NCI-H2081 (cell line): ENCODE measurements at places on chromosomes 3 and 15.
A peak's percentile ranks its signal among the peaks of the same experiment; 100 is the strongest.

DNA sequence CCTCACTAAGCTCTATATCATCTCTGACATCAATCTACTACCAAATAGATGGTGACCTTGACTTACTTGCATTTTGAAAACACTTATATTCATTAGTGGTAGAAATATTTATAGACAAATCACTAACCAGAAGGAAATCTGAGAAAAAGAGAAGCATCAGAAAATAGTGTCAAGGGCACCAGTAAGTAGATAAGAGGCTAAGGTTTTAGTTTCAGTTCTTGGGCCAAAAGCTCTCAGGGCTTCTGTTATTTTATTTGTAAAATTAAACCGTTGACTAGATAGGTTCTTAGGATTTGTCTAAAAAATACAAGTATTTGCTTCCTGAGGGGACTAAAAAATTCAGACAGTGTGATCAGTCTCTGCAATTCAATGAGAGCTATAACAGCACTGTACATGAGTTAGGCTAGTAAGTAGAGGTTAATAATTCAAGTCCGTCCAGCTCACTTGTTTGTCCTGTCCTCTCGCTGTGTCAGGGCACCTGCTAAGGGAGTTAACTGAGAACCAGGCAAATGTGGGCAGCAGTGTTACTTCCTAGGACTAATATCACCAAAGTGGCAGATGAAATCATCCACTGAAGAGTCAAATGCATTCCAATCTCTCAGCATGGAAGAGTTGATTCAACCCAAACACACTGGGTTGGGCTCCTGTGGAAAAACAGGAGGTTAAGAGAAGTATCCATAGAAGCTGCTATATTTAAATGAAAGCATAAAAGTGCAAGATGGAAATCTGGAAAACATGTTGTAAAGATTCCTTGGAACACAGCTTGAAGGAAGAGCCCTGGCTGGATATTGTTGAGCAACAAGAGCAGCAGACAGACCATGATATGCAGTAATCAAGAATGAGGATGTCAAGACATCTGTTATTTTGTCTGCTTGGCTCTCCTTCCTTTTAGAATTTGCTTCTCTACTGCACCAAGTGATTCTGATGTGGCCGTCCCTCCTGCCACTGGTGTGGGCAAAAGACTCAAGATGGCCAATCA, 134.9 kb upstream of the ZBTB20 start:
- no peak for DNase-seq

DNA sequence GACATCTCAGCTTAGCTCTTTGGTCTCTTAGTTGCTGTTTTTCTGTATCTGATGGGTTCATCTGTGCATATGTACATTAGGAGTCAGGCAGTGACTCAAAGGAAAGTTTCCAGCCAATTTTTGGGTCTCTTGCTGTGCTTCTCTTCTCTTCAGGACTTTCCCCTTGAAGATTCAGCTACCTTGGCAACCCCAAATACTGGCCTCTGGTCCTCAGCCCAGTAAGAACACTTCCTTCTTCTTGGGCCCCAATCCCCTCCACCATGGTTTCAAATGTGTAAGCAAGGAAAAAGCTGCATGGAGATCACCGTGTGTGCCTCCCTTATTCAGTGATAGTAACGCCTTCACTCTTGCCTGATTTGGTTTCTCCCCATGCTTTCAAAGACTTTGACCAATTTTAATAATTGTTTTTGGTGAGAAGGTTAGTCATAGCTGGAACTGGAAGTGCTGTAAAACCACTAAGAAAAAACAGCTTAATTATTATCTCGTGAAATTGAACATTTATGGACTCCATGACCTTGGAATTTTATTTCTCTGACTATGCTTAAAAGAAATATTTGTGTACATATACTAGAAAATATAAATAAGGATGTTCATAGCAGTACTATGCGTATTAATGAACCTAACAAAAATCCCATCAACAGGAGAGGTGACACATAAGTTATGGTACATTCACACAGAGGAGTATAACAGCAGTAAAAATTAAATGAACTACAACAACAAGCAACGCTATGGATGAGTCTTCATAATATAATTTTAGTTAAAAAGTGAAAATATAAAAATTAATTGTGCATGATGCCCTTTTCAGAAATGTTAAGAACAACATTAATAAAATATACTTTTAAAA, 125.3 kb upstream of the BCL6 start:
- DNase-seq, result no peak

GRCh38 chr3:78402720-78403119, 1362.8 kb downstream of the ROBO2 start:
- DNase-seq, result no peak

DNA sequence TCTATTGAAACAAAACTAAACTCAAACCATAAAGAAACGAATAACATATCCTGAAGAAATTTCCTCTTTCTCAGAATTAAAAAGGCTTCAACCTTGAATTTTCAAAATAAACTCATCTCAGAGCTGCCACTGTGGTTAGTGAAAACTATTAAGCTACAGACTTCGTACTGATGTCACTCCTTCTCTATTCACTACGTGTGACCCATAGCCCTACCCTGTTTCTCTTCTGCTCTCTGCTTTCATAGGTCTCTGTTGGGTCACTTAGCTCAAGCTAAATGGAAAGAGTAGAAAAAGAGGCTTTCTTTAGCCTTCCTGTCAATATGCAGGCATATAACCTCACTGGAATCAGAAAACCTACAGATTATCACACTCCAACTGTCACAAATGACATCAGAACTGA, 126.6 kb upstream of the MME start:
- DNase-seq, result no peak

GRCh38 chr3:32487781-32488473, 14.7 kb downstream of the CMTM6 start:
- DNase-seq, result no peak

- DNase-seq, result no peak
Measured at GRCh38 chr3:130960139-130960795, 66.4 kb downstream of the ASTE1 start.

- DNase-seq, result peak; percentile 39
Measured at GRCh38 chr3:148880681-148881080, 15.6 kb downstream of the CPA3 start.

- DNase-seq, result no peak
Measured at GRCh38 chr15:81968691-81969090, 77.1 kb downstream of the MEX3B start.

- no peak for DNase-seq
Measured at GRCh38 chr15:73632670-73633058, 525 bp downstream of the NPTN start.

- DNase-seq, result peak; percentile 17
Measured at GRCh38 chr15:68230157-68231100, 901 bp upstream of the CLN6 start.

DNA sequence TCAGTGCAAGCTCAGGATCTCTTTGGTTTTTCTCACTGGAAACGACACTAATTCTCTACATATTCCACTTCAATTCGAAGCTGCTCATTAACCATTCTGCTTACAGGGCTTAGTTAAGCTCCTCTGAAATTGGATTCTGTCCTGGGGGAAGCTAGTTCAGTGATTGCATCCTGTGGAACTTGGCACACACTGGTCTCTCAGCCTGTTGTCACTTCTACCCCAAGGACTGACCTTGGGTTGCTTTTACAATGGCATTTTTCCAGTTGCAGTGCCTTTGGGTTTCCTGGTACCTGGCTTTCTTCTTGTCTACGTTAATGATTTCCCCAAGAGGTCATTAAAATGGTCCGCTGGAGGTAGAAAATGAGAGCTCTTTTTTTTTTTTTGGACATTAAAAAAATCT, 33.3 kb upstream of the GABRB3 start:
- no peak for DNase-seq

DNA sequence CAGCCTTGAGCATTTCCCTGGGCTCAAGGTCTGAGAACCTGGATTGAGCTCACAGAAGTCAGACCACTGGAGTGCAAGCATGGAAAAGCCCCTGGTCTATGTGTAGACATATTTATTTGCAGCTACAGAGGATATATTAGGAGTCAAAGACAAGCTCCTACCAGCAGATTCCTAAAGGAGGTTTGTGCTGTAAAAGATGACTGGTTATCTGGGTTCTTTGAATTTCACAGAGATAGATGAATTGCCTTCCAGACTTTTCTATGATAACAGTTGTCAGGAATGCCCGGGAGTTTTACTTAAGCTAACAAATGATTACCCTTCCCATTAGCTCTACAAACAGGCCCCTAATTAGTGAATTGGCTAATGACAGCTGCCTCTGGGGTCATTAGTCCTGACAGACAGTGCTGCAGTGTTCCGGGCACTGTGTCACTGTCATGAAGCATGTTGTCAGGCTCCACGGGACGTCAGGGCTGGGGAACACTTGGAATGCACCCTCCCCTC, 48.8 kb upstream of the PLXNA1 start:
- peak; percentile 49 for DNase-seq

- DNase-seq, result peak; percentile 75
Measured at GRCh38 chr3:127694467-127695215, 21.9 kb downstream of the ABTB1 start.

DNA sequence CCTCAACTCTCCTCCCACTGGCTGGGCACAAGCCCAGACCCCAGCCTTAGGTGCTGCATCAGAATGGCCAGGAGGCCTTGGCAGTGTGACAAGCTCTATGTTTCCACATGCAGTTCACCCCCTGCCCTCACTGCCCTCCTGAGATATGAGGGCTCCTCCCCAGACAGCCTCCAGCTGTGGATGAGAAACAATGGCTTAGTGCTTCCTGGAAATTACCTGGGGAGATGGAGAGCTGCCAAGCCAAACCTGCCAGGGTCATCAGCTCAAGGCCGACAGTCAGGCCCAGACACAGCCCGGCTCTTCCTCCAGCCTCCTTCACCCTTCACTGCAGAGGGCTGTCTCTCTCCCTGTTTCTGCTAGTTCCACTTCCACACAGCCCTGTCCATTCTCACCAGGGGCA, 76.3 kb downstream of the MYLK start:
- no peak for DNase-seq

DNA sequence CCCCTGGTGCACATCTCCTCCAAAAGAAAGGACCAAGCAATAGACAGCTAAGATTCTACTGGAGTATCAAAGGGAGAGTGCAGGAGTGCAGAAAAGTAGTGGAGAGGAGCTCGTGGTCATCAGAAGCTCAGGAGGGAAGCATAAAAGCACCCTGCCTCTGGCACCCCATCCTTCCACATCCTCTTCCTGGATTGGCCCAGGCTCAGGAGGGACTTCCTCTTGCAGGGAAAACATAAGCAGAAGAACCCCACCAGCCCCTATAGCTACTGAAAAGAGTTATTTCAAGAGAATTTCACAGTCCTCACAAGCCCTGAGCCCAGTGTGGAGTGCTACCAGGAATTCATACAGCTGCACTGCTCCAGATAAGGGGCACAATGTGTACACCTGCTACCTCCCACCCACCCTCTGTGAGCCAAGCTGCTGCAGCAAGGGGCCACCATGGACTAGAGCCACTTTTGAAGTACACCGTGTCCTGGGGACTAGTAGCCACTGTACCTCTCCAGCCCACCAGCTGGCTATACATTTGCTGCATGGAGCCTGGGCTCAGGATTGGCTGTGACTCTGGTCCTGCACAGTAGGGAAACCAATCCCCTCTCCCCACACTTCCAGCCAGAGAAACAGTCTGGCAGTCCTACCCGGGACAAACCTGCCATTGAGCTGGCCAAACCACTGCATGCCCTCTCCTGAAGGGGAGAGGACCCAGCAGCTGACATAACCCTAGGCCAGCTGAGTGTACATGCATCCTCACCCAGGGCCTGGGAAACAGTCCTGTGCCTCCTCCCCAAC, 43.0 kb downstream of the CD200R1 start:
- DNase-seq, result no peak

GRCh38 chr3:144361002-144361401, 389.4 kb downstream of the DIPK2A start:
- no peak for DNase-seq

GRCh38 chr3:127174284-127174683, 18.6 kb upstream of the PRR23E start:
- DNase-seq, result no peak

DNA sequence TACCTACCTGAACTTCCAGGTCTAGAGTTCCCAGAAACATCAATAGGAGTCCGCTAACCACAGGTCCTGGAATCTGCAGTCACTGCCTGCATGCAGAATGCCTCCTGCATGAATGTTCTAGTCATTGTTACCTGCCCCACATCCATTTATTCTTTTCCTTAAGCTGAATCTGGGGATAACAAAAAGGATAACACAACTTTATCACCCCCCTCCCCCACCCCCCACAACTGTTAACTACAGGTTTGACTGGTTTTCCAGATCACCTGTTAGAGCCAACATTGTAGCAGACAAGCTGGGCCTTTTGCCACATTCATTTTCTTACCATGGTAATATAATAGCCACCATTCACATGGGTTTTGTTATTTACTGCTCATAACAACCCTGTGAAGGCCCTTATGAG, 4.6 kb upstream of the CTSH start:
- DNase-seq, result no peak

GRCh38 chr3:94101860-94102259, 39.0 kb downstream of the NSUN3 start:
- DNase-seq, result no peak

- no peak for DNase-seq
Measured at GRCh38 chr3:181614878-181615277, 96.8 kb upstream of the SOX2 start.

DNA sequence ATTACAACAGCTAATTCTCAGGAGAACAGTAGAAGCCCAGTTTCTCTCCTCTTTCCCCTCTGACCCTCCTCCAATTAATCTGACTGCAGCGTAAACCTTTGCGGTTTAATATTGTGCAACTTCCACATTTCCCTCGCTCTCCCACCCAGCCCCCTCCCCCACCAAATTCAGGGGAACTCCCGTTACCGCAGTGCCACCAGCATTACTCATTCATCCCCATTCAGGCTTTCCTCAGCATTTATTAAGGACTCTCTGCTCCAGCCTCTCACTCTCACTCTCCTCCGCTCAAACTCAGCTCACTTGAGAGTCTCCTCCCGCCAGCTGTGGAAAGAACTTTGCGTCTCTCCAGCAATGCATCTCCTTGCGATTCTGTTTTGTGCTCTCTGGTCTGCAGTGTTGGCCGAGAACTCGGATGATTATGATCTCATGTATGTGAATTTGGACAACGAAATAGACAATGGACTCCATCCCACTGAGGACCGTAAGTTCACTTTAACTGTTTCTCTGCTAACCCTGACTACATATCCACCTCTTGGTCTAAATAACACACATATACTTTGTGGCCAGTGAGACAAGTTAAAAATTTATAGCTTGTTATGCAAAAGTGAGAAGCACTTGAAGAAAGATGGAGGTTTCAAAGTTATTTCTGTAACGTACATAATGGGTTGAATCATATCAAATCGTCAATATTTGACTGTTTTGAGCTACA, at the start of gene PTX3:
PTX3 (plus strand) TSS at position 268 of the 709 bp plus-strand sequence; CDS start at position 352, 84 bp downstream.
- no peak for DNase-seq

- DNase-seq, result no peak
Measured at GRCh38 chr3:176755977-176756376, 441.3 kb downstream of the TBL1XR1 start.
